Stimulated activated naive CD4-positive, alpha-beta T cell (primary cell): ENCODE measurements at places on chromosomes 5 and 9.

DNA sequence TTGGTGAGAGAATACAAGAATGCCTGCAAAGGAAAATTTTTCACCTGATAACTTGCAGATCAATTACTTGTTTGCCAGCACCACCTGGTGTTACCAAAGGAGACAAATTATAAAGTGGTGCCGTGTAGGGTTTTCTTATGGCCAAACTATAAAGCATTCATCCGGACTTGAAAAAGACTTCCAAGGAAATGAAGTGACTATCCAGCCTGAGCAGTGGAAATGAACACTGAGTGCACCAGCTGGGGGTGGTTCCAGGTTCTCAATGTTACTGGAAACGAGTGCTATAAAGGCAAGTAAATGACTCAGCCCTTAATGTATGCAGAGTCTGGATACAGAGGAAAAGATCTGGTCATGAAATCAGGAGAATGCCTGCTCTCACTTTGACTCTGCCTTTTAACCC is 113.1 kb downstream of the DNAH5 start:
- DNase-seq, result no peak

GRCh38 chr5:50328193-50328729 is 112.8 kb downstream of the EMB start:
- DNase-seq, result no peak

- no peak for DNase-seq
Measured at GRCh38 chr9:136044971-136045594, 50.0 kb downstream of the NACC2 start.

- no peak for DNase-seq
Measured at GRCh38 chr5:149411738-149412519, 32.8 kb upstream of the IL17B start.

DNA sequence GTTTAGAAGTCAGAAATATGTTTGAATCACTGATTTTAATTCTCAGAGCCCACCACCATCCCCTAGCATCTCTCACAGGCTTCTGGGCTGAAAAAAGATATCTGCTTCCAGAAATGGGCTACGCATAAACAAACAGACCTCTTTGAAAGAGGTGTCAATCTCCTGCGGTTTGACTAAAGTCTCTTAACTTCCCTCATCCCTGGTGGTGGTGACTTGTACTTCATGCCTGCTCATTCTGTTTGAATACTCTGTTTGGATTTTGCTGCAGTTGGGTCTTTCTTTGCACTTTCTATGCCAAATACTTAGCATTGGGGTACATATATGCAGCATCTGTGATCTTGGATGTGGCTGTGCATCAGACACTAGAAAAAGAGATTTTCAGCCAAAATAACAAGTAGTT is 157.2 kb upstream of the ATP10B start:
- DNase-seq, result no peak

- no peak for DNase-seq
Measured at GRCh38 chr5:52481201-52481600, 306.5 kb upstream of the ITGA1 start.

DNA sequence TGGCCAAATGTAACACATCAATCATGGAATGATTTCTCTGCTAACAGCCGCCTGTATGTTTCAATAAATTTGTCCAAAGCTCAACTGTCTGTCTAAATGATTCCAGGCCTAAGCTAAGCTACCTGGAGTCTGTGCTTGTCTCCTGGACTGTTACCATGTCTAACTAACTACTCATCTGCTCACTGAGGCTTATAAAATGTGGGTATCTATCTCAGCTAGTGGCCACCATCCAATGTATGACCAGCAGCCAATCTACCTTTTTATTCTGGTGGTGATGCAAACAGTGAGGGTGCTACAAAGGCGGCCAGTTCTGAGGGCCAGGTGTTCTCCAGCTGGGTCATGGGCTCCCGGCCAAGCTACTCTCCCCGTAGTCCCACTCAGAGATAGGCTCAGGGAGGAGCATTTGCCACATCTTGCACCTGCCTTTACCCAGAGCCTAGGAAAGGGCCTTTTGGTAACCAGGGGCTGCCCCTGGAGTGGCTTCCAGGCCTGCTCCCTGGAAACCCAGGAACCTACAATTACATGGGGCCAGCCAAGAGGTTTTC is 59.1 kb downstream of the PFDN1 start:
- no peak for DNase-seq

DNA sequence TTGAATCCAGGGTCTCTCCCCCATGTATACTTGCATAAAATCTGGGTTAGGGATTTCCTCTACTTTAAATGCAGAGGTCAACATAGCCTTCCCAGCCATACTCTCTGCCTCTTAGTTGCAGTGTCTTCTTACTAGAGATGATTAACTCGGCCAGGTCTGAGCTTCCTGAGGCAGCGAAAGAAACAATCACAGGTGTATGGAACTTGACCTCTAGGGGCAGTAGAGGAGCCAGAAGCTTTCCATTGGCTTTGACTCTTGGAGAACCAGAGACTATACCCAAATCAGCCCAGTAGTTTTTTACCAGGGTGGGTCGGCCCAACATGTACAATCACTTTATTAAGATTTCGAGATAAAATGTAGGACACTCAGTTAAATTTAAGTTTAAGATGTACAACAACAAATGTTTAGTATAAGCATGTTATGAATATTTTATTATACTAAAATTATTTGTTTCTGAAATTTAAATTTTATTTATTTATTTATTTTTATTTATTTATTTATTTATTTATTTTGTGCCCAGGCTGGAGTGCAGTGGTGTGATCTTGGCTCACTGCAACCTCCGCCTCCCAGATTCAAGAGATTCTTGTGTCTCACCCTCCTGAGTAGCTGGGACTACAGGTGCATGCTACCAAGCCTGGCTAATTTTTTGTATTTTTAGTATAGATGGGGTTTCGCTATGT is 48.0 kb upstream of the DMRT3 start:
- no peak for DNase-seq

DNA sequence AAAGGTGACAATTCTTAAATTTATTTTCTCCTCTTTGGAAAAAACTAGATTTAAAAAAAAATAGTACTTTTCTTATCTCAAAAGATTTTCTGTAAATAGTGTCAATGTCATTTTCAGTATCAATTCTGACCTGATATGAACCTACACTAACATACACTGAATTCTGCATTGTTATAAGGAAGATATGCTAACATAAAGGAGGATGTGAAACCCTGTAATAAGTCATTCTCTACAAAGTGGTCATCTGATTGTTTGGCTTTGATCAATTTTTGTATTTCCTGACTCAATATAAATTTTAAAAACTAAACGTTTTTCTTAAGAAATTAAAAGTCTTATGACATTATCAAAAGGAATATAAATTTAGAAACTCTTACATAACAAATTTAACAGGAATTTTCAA is 233.6 kb upstream of the EDIL3 start:
- DNase-seq, result no peak

DNA sequence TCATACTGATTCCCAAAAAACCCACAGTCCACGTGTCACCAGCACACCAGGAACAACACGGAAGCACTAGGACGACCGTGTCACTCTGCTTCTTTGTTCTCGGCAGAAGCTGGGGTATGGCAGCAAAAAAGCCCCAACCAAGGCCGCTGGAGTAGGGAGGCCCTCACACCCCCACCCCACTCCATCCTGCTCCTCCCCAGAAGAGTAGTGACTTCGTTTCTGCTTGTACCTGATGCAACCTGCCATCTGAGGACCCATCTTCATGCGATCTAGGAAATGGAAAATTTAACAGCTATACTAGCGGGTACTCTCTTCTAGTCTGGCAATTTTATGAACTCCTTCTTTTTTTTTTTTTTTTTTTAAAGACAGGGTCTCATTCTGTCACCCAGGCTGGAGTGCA is 3.7 kb downstream of the UBAC1 start:
- DNase-seq, result no peak

GRCh38 chr5:1012313-1012841 is 3.8 kb downstream of the NKD2 start:
- no peak for DNase-seq

GRCh38 chr5:65924366-65925043 is 1.9 kb upstream of the ERBIN start:
- no peak for DNase-seq

DNA sequence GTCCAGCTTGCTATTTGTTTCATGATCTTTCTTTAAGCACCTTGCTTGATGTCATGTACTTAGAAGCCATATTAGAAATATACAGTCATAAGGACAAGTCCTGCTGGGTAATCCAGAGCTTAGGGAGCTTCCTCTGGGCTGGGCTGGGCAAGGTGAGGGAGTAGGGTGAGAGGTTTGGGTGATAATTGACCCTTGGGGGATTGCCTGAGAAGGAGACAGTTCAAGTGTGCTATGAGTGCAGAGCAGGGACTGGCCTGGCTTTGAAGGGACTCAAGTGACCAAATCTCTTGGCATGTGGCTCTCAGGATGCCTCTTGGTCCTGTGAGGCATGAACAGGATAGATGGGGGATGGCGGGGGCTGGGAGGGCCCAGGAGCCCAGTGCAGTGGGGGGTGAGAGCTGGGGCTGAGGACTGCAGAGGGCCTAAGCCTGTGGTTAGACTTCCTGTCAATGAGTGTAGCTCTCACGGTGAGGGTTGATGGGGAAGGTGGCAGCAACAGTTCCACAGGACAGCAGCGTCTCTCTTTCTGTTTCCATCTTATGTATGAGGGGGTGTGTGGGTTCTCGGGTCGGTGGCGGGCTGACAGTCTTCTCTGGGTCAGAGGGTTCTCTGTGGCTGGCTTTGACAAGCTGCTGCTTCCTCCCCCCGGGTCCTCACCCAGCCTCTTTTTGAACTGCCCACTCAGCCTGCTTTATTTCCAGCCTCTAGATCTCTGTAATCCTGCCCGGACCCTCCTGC is 53.5 kb downstream of the RGS3 start:
- peak; percentile 18 for DNase-seq

DNA sequence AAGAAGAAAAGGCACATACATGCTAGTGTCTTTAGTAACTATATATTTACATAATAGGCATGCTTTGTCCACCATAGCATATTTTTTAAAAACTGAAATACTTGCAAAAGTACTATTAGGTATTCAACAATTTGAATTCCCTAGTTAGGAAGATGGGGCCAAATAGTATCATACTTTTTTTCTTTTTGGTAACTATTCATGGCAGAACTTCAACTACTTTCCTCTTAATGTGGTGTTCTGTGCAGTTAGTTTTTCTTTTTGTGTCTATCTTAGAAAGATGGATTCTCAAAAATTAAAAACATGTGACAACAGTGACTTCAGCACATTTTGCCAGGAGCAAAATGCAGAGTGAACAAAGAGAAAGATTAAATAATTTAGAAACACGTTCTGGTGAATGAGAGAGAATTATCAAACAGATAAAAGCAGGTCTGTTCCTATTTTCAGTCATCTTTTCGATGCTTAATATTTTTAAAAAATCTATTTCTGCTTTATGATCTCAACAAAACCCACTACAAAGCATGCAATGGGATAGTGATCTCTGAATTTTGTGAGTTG is 341.1 kb downstream of the ARL15 start:
- no peak for DNase-seq

- DNase-seq, result no peak
Measured at GRCh38 chr9:35862328-35862727, 7.9 kb downstream of the OR13J1 start.

DNA sequence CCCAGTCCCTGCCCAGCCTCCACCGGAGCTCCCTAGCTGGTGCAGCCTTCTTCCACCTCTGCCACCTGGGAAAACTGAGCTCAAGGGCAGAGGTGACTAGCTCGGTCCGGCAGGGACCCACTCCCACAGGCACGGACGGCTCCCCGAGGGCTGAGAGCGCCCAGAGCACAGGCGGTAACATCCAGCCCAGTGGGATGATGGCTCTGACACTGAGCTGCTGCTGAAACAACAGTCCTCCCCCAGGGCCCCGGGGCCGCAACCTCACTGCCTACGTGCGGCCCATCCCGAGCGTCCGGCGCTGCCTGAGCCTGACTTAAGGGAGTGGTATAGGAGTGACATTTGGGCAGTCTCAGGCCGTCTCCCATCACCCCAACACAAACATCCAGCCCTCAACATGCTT is 3.7 kb downstream of the FAM163B start:
- no peak for DNase-seq

DNA sequence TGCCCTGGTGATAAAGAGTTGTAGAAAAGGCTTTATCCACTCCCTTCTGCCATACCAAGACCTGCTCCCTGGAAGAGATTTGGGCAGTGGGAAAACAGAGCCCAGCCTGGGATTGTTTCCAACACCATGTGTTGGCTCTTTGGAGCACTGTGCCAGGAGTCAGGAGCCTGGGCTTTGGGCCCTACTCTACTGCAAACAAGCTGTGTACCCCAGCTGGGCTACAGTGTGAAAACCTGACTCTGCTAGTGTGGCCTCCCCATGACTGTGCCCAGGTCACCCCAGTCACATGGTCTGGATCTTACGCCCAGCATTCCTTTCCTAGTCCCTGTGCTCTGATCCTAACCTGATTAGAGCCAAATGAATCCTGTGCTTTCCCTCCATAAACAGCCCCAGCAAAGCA is 39.3 kb upstream of the SHB start:
- DNase-seq, result no peak

GRCh38 chr9:37769306-37769705 is 15.6 kb downstream of the EXOSC3 start:
- DNase-seq, result no peak

DNA sequence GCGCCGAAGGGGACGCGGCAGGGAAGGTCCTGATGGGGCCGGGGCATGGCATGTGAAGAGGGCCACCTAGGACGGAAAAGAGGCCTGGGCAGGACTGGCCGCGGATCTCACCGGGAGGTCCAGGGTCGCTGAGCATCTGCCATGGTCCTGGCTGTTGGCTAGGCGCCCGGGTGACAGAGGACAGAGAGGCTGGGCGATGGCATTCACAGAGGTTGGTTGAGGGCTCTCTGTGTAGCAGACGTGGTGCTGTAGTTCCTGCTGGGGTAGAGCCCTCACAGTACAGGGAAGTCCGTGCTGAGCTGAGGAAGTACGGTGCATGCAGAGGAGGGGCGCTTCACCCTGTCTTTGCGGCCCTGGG is 427 bp downstream of the PCYOX1L start:
- DNase-seq, result peak; percentile 36

DNA sequence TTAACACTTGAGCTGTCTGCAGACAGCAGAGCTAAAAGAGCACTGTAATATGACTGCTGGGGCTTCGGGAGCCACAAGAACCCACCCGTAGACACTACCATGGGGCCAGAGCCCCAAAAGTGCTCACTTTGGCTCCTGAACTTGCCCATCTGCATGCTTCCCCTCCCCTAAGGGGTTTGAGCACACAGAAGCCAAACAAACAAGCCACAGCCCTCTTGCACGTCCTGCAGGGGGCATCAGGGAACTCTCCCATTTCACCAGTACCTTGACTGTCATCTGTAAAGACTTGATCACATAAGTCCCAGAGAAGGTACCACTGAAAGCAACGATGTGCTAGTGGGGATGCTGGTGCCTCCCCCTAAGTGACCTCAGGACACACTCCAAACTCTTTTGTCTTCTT is 681.8 kb downstream of the SEMA5A start:
- DNase-seq, result no peak

DNA sequence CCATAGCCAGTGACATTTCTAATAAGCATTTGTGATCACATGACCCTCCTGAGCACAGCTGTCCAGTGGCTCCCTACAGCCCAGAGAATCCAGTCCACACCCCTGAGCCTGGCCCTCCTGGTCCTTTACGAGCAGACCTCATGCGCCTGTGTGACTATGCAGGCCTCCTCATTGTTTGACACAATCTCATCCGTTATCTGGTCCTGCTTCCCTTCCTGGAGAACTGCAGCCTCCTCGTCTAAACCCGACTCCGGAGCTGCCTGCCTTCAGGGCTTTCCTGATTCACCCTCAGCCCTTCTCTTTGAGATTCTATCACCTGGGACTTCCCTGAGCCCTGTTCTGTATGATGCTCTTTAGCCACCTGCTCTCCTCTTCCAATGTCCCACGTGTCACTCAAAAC is 79.7 kb downstream of the GPR21 start:
- DNase-seq, result no peak
